ENCODE measurements at places on chromosomes 7 and 10. TPM values are rescaled to one million over a fixed set of nuclear protein-coding genes. Genes with fewer than 3 reads are reported as not detected.

Gene GIMAP6
- total RNA-seq, result 1.0 TPM

Gene FBXL13
- 0.16 TPM for total RNA-seq

Gene FANK1
- total RNA-seq, result 3.0 TPM

Gene SRPK2
- total RNA-seq, result 24.4 TPM

Gene KEL
- total RNA-seq, result not detected

Measured in epithelial cell of alveolus of lung (primary cell).